CD14-positive monocyte (primary cell): ENCODE measurements at places on chromosomes 4 and X.

DNA sequence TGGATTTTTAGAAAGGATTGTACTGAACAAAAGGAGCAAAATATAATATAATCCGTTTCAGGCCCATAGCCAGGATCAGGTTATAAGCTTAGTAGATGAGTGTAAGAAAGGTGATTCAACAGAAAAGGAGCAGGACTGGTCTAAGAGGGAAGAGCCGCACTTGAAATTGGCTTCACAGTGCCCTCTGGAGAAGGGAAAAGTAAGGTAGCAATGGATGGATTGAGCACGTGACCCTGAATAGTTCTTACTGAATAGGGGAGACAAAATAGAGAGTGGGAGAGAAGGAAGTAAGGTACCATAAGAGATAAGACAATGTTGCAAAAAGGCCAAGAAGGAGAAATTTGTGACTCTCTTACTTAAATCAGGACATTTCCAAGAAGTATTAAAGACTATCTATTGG lies 15.6 kb downstream of the CXorf66 start:
- DNase-seq = no peak
- no peaks in the 10 kb centered on the region for H3K4me1 ChIP-seq
- H3K4me3 ChIP-seq = no peak overlapping the region

DNA sequence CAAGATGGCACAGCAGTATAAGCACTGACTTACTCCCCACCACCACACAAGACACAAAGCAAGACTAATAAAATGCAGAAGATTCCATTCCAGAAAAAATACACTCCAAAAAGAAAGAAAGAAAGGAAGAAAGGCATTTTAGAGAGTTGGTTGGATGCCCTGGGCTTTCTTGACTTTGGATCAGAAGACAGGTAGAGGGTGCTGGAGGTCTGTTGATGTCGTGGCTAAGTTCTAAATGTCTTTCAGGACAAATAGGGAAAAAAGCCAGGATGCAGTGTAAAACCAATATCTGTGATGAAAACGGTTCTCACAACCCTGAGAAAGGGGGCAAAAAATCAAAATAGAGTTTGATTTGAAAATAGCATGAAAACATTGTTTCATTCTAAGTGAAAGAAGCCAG lies 555.2 kb upstream of the PRKX start:
- H3K4me1 ChIP-seq = no peaks in the 10 kb centered on the region
- no peak overlapping the region for H3K4me3 ChIP-seq

GRCh38 chr4:175290401-175290800 lies 372.2 kb downstream of the ADAM29 start:
- no peak for DNase-seq
- H3K27ac ChIP-seq = no peak overlapping the region
- H3K27me3 ChIP-seq = no peaks in the 10 kb centered on the region
- H3K36me3 ChIP-seq = no peaks in the 10 kb centered on the region
- H3K4me1 ChIP-seq = no peaks in the 10 kb centered on the region

GRCh38 chr4:77028246-77028645 lies 47.5 kb downstream of the CCNI start:
- peaks cover 10% of the 10 kb centered on the region for H3K36me3 ChIP-seq
- H3K27ac ChIP-seq = no peak overlapping the region
- H3K4me1 ChIP-seq = no peaks in the 10 kb centered on the region
- H3K4me3 ChIP-seq = no peak overlapping the region
- DNase-seq = no peak

- DNase-seq = no peak
- no peak overlapping the region for H3K4me3 ChIP-seq
- H3K27ac ChIP-seq = no peak overlapping the region
- H3K36me3 ChIP-seq = no peaks in the 10 kb centered on the region
These were observed 178.2 kb upstream of the FRMPD4 start for GRCh38 chrX:11960031-11960430.

DNA sequence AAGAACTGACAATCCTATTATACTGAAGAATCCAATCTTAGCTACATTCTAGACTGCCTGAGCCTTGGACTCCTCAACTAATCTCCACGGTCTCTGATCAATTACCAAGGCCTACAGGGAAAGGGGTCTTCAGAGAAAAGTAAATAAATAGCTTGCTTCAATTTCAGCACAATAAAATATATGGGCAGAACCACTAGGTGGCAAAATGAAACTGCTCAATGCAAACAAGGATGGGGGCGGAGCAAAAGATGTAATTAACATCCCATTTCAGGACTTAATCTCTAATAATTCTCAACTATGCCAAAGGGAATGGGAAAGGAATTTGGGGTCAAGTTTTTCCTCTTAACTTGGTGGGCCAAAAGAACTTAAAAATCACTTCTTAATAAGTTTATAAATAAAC lies 78.4 kb upstream of the MAP3K15 start:
- peaks cover 56% of the 10 kb centered on the region for H3K36me3 ChIP-seq
- DNase-seq = no peak
- H3K4me1 ChIP-seq = no peaks in the 10 kb centered on the region
